Type B pancreatic cell (in vitro differentiated cells): ENCODE measurements at places on chromosomes 5 and 9.

GRCh38 chr9:373759-374206 is 159.1 kb downstream of the DOCK8 start:
- no peak overlapping the region for H3K27ac ChIP-seq
- no peak for DNase-seq
- peaks cover 18% of the 10 kb centered on the region for H3K4me1 ChIP-seq
- H3K27me3 ChIP-seq, result no peaks in the 10 kb centered on the region
- no peak overlapping the region for H3K4me3 ChIP-seq

DNA sequence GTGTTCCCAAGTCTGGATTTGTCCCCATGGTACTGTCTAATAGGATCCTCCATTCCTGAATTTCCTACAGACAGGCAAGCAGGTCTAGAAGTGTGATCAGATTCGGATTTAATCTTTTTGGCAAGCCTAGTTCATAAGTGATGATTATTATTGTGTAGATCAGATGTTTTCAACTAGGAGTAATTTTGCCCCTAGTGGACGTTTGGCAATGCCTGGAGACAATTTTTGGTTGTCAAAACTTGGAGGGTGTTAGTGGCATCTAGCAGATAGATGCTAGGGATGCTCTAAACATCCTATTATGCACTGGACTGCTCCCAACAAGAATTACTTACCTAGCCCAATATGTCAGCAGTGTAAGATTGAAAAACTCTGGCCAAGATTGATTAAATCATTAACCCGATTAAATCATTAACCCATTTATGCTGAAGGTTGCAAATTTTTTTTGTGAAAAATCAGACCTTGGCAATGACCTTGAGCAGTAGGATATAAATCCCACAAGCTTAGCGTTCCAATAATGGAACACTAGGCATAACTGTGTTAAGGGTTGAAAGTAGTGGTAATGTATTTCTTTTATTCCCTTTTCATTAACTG is 28.2 kb downstream of the TCERG1 start:
- H3K4me3 ChIP-seq, result no peak overlapping the region
- H3K36me3 ChIP-seq, result peaks cover 47% of the 10 kb centered on the region
- H3K27ac ChIP-seq, result no peak overlapping the region
- no peaks in the 10 kb centered on the region for H3K4me1 ChIP-seq

DNA sequence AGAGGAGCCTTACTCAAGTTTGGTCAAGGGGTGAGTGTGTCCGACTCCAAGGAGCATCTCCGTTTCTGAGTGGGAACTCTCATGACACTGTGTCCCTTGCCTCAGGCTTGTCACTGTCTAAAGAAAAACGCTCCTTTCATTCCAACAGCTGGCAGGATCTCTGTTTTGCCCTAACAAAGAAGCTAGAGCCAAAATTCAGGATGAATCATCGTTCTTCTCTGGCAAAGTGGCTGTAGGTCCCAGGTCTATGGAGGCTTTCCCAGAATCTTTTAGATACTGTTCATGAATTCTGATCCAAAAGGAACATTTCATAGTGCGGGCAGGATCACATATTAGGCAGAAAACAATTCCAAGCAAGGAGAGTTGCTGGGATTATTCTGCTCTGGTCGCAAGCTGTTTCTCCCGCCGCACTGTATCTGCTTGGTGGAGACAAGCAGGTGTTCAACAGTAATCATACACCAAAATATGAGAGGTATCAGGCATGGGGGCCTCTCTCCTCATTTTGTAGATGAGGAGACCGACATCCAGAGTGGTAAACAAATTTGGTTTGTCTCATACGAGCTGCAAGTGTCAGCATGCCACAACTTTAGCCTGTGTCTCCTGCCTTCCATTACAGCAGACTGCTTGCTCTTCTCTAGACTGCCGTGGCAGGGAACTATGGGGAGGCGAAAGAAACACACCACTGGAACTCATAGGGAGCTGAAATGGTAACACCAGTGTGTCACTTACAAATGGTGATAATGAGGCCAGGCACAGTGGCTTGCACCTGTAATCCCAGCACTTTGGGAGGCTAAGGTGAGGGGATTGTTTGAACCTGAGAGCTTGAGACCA is 72.6 kb downstream of the ENTREP1 start:
- no peaks in the 10 kb centered on the region for H3K36me3 ChIP-seq
- no peaks in the 10 kb centered on the region for H3K4me1 ChIP-seq
- H3K4me3 ChIP-seq, result no peak overlapping the region

DNA sequence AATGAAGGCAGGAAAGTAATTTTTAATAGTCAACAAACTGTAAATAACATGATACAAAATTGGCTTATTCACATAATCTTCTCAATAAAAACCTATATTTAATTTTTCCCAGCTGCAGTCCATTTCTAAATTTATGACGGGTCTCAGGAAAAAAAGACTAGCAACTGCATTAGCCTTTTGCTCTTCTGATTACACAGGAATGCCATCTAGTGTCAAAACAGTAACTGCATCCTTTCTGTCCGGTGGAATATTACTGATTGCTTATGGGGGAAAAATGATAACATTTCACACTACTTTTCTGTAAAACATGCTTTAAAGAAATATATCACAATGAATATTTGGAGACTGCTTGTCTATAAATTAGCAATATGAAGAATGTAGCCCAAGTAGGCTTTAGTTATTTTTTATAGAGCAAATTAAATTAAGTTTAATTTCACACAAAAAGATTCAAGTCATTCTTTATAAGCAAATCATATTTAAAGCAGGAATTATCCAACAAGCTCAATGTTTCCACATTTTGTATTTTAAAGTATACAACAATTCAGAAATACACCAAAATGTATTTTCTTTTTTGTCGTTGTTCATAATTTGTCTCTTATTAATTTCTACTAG is 534.7 kb downstream of the CDH10 start:
- H3K27me3 ChIP-seq, result peaks cover 7% of the 10 kb centered on the region
- no peak for DNase-seq
- no peaks in the 10 kb centered on the region for H3K4me1 ChIP-seq
- H3K4me3 ChIP-seq, result no peak overlapping the region
- H3K27ac ChIP-seq, result no peak overlapping the region

DNA sequence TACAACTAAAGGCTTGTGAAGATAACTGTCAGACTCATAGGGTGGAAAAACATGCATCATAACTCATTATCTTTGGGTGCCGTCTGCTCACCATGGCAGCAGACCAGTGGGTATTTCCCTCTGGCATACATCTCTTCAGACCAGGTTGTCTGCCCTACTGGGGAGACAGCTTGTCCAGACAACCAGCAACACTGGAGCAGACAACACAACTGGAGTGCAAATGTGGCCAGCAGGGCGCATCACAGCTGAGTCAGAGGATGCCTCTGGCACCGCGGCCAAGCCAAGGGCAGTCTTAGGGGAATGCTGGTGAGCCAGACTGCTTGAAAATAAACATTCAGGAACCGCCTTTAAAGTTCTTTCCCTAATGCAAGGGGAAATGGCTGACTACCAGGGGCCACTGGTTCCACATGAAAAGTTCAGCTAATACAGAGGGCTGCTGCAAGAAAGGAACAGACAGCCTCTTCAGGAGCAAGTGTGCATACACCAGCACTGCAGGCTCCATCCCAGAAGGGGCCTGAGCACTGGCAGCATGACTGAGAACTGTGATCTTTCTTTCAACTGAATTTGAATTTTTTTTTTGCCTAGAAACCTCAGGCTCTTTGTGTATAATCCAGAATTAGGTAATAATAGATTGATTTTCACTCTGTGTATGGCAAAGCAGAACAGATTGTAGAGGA is 77.3 kb downstream of the MAMDC2 start:
- H3K27ac ChIP-seq, result no peak overlapping the region
- DNase-seq, result no peak
- no peaks in the 10 kb centered on the region for H3K27me3 ChIP-seq
- H3K4me1 ChIP-seq, result no peaks in the 10 kb centered on the region
- H3K36me3 ChIP-seq, result no peaks in the 10 kb centered on the region
- H3K4me3 ChIP-seq, result no peak overlapping the region

DNA sequence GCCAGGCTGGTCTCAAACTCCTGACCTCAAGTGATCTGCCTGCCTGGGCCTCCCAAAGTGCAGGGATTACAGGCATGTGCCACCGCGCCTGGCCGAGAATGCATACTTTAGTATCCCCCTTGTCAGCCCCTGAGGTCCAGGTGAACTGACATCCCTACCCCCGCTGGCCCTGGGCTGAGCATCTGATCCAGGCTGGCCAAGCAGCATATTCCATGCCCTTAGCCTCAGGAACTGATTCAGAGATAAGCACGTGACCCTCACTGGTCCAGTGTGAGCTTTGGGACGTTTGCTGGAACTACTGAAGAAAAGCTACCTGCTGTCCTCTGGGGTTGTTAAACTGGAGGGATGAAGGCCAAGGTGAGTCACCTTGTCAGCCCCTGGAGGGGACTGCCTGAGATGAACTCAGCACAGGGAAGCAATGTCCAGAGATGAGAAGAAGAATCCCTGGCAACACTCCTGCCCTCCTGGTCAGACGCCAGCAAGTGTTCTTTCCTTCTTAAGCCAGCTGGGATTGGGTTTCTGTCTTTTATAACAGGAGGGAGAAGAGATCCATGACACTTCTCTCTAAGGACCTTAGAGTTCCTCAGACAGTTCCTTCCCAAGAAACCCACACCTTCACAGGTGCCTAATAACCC is 59.1 kb upstream of the FBXW11 start:
- no peak overlapping the region for H3K4me3 ChIP-seq
- H3K36me3 ChIP-seq, result peaks cover 22% of the 10 kb centered on the region
- no peak for DNase-seq
- no peak overlapping the region for H3K27ac ChIP-seq
- H3K27me3 ChIP-seq, result no peaks in the 10 kb centered on the region

GRCh38 chr9:81118416-81118815 is 570.9 kb downstream of the TLE1 start:
- H3K4me1 ChIP-seq, result peaks cover 20% of the 10 kb centered on the region
- H3K27me3 ChIP-seq, result no peaks in the 10 kb centered on the region
- DNase-seq, result no peak
- no peaks in the 10 kb centered on the region for H3K36me3 ChIP-seq
- H3K4me3 ChIP-seq, result no peak overlapping the region

GRCh38 chr9:98142182-98142907 is 23.3 kb upstream of the TRIM14 start:
- H3K27me3 ChIP-seq, result no peaks in the 10 kb centered on the region
- no peak overlapping the region for H3K27ac ChIP-seq
- no peak overlapping the region for H3K4me3 ChIP-seq
- H3K36me3 ChIP-seq, result no peaks in the 10 kb centered on the region
- peaks cover 12% of the 10 kb centered on the region for H3K4me1 ChIP-seq

- DNase-seq, result peak; percentile 89
- no peaks in the 10 kb centered on the region for H3K36me3 ChIP-seq
- no peaks in the 10 kb centered on the region for H3K27me3 ChIP-seq
- no peak overlapping the region for H3K27ac ChIP-seq
Observed at GRCh38 chr9:19229595-19230354, 718 bp upstream of the DENND4C start.

DNA sequence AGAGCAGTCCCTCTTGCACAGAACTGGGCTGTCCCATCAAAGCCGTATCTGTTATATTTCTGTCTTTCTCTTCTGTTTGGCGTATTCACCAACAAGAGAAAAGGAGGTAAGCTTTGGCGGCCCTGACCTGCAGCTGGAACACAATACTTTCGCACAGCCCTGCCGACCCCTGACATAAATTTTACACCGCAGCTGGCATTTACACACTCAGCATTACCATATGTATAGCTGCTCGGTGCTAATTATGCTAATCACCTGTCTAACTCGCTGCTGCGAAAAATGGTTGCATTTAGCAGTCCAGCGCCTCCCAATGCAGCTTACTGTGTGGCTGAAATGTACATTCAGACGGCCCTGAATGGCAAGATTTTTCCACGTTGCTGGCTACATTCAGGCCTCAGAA is 20.8 kb downstream of the PTCH1 start:
- H3K27ac ChIP-seq, result no peak overlapping the region
- no peaks in the 10 kb centered on the region for H3K27me3 ChIP-seq
- H3K36me3 ChIP-seq, result peaks cover 21% of the 10 kb centered on the region
- DNase-seq, result no peak
- peaks cover 87% of the 10 kb centered on the region for H3K4me1 ChIP-seq

DNA sequence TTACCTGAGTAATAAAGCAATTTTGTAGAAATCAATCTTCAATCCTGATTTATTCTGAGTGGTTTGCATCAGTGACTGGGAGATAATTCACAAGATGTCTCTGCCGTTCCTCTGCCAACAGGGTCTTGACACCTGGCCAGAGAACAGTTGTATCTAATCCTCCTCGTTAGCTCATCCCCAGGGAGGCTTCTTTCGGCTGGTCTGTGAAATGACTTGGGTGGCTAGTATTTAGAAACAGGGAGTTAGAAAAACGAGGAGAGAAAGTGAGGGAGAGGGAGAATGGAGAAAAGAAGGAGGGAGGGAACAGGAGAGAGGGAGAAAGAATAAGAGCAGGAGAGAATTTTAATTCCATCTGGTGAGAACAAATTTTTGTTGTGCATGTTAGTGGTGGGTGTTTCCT is 600.2 kb upstream of the TLE4 start:
- H3K27me3 ChIP-seq, result peaks cover 11% of the 10 kb centered on the region
- no peak for DNase-seq
- H3K4me1 ChIP-seq, result peaks cover 7% of the 10 kb centered on the region
- H3K4me3 ChIP-seq, result no peak overlapping the region

GRCh38 chr5:122492675-122493074 is 180.6 kb downstream of the SNCAIP start:
- peaks cover 20% of the 10 kb centered on the region for H3K4me1 ChIP-seq
- peak overlapping the region; percentile 78 for H3K27ac ChIP-seq
- H3K4me3 ChIP-seq, result peak overlapping the region; percentile 29

DNA sequence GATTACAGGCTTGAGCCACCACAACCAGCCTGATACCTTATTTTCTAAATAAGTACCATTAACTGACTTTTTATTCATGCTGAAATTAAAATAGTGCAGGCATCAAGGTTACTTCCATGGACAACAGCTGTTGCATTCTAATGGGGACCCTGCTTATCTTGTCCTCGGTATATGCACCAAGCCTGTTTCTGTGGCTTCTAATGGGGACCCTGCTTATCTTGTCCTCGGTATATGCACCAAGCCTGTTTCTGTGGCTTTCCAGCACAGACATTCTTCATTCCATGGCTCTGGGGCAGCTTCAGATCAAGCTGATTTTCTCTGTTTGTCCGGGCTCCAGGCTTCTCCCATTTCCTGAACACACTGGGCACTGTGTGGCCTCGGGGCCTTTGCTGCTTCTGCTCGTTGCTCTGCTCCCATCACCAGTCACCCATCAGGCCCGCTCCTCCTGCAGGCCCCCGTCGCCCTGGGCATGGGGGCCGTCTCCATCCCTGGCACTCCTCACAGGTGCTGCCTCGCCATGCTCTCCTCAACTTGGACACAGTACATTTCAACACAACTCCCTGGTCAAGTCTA is 30.7 kb downstream of the ZNF354A start:
- H3K36me3 ChIP-seq, result no peaks in the 10 kb centered on the region
- H3K27me3 ChIP-seq, result no peaks in the 10 kb centered on the region
- no peak overlapping the region for H3K27ac ChIP-seq
- H3K4me3 ChIP-seq, result no peak overlapping the region

GRCh38 chr5:8580298-8580697 is 711.4 kb downstream of the MTRR start:
- peaks cover 25% of the 10 kb centered on the region for H3K27me3 ChIP-seq
- no peaks in the 10 kb centered on the region for H3K4me1 ChIP-seq
- no peak overlapping the region for H3K4me3 ChIP-seq
- no peaks in the 10 kb centered on the region for H3K36me3 ChIP-seq

- no peak for DNase-seq
- H3K27me3 ChIP-seq, result peaks cover 21% of the 10 kb centered on the region
- H3K36me3 ChIP-seq, result no peaks in the 10 kb centered on the region
- H3K4me1 ChIP-seq, result no peaks in the 10 kb centered on the region
- H3K27ac ChIP-seq, result peak overlapping the region; percentile 83
Observed at GRCh38 chr5:73540192-73540591, 25.2 kb downstream of the ANKRA2 start.

- H3K27me3 ChIP-seq, result peaks cover 4% of the 10 kb centered on the region
- no peaks in the 10 kb centered on the region for H3K4me1 ChIP-seq
- no peak overlapping the region for H3K4me3 ChIP-seq
- H3K36me3 ChIP-seq, result no peaks in the 10 kb centered on the region
Observed at GRCh38 chr5:109485030-109485429, 75.3 kb upstream of the PJA2 start.
